ENCODE measurements at places on chromosomes 16 and 17.

DNA sequence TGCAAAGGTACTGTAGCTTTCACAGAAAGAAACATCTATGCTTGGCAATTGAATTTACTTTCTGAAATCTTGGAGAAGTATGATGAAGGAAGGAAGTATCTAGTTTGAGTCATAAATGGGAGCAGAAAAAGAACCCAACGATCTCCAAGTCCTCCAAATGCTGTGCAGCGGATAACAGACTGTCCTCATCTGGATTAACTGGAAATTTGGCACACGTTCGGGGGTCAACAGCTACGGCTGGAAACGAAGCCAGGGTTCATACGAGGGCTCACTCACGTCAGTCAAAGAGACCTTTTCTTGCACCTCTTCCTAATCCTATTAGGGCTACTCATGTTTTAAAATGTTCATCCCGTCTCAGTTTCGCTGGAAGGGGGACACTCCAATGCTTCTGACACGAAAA, 152.0 kb downstream of the ZFHX3 start:
- DNase-seq = no peak

- no peak for DNase-seq
Observed at GRCh38 chr17:75895370-75896155, 1.2 kb downstream of the TRIM65 start.

GRCh38 chr17:43935926-43936261, 6.4 kb downstream of the PPY start:
- no peak for DNase-seq

GRCh38 chr17:35560703-35561102, at the start of gene SLFN14:
Gene SLFN14, minus strand, starts transcription at chr17:35560819. Its CDS starts 2,757 bp downstream, at chr17:35558062.
- DNase-seq = no peak

GRCh38 chr17:34146440-34147043, 108.5 kb upstream of the CCL2 start:
- DNase-seq = peak; percentile 54

- peak; percentile 28 for DNase-seq
Observed at GRCh38 chr17:44220213-44221083, 973 bp upstream of the UBTF start.

- DNase-seq = no peak
Observed at GRCh38 chr16:65621640-65622039, 499.8 kb upstream of the CDH11 start.

Data from NCI-H1930 (cell line).